ENCODE measurements at places on chromosomes 7 and 10. TPM values are rescaled to one million over a fixed set of nuclear protein-coding genes. Genes with fewer than 3 reads are reported as not detected.

CC2D2B gene
- total RNA-seq, result 0.99 TPM

GIMAP2 gene
- 0.66 TPM for total RNA-seq

CAMK2B gene
- 0.52 TPM for total RNA-seq

FAM25G gene
- not detected for total RNA-seq

OSBPL3 gene
- total RNA-seq, result 8.2 TPM

TOMM7 gene
- 103 TPM for total RNA-seq

TAS2R38 gene
- not detected for total RNA-seq

CHAT gene
- not detected for total RNA-seq

TAS2R3 gene
- total RNA-seq, result not detected

CALY gene
- total RNA-seq, result 1.8 TPM

PODXL gene
- 36.9 TPM for total RNA-seq

CYP2C19 gene
- 0.78 TPM for total RNA-seq

GPR37 gene
- 5.7 TPM for total RNA-seq

TAS2R41 gene
- total RNA-seq, result not detected

AOAH gene
- total RNA-seq, result 6.2 TPM

GRCh38 chr7:145737617-145738016 lies 379.0 kb upstream of the CNTNAP2 start:
- no peak for DNase-seq

GRCh38 chr10:20858292-20859124 lies 38.6 kb downstream of the NEBL start:
- no peak for DNase-seq

DNA sequence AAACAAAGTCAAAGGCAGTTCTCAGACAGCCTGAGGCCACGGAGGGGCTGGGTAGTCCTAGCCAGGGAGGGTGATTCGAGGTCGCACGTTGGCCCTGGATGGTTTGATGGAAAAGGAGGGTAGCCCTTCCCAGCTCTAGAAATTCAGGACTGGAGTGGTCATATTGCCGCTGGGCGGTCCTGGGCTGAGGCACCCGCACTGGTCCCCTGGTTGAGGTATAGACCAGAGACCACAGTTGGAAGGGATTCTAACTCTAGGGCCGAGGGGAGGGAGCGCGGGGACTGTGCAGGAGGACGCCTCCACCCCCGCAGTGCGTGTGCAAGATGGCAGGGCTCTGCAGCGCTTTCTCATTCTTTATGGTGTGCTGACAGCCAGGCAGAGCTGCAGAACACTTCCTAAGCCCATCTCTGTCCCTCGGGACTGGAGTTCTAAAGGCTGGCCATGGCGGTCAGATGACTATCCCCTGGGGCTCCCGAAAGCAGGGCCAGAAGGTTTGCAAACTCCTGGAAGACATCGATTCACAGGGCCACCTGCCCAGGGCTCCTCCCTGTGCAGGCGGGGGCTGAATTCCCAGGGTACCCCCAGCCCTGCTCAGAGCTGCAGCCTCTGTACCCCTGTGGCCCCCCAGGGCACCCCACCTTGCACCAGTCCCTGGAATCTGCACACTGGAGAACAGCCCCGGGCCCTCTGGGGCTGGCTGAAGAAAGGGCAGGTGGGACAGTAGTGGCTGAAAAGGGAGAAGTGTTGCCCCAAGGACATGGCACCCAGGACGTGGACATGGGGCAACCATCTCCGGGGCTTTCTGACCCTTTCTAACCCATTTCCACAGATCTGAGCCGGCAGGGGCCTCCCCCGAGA lies 51.0 kb upstream of the ELN start:
- no peak for DNase-seq

GRCh38 chr7:28625432-28625831 lies 213.1 kb downstream of the CREB5 start:
- no peak for DNase-seq

DNA sequence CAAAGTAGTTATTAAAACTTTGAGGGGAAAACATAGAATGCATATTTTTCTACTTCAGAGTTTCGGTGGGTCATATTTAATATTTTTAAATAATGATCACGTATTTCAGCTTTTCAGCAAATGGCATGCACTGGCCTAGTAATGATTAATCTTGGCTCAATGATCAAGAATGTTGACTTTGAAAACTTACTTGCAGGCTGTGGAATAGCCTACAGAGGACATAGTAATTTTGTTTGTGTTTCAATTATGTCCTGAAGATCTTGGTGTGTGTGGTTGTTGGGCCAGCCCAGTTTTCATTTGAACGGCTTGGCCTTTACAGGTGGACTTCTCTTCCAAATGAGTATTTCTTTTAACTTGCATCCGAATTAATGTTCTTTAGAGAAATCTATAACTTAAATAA lies 35.1 kb downstream of the ADD3 start:
- DNase-seq, result no peak

DNA sequence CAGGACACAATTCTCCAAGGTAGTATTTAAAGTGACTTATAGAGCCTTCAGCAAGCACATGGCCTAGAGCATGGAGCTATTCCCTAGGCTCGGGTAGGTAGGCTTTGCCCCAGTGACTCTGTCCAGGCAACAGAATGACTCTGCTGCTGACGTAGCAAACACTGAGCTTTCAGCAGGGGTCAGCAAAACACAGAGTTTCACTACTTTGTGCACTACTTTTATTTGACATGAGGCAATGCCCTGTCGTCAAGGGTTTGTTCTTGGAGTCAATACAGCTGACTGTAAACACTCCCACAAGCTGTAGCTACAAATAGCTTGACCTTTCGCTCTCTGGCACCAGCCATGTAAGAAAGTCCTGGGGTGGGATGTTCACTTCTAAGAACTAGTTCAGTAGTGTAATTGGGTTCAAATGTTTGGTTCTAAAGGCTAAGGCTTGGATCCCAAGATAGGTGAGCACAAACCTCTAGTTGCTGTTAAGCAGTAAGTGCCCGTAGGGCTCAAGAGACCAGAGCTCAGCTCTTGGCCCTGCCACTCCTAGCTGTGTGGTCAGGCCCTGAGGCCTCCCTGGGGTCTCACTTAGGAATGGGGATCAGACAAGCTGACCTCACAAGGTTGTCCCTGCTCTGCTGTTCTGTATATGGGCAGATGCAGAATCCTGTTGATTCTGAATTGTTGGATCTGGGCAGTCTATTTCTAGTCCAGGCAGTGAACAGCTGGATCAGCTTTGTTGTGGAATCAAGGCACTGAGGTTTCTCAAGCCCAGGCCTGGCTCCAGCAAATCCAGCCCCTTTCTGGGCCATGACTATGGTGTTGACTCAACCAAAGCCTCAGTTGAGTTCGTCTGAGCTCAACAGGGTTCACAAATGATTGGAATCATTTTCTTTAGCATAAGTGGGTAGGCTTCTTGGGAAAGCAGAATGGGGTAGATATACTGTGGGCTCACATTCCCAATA lies 10.7 kb downstream of the NODAL start:
- peak; percentile 41 for DNase-seq

DNA sequence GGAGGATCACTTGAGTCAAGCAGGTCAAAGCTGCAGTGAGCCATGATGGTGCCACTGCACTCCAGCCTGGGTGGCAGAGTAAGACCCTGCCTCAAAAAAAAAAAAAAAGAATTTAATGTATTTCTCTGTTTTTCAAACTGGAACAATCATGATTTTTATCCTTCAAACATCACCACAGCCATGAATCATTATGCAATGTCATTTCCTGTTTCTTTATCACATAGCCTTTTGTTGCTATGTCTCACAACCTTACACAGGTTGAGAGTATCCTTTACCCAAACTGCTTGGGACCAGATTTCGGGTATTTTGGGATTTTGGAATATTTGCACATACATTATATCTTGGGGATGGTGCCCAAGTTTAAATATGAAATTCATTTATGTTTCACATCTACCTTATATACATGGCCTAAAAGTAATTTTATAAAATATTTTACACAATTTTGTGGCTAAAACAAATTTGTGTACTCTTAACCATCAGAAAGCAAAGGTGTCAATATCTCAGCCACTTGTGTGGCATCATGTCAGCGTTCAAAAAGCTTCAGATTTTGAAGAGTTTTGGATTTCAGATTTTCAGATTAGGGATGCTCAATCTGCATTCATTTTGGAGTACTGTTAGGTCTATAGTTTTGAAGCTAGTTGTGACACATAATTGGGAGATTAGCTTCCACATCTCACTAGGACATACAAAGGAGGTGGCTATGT lies 8.2 kb downstream of the NT5C3A start:
- no peak for DNase-seq

GRCh38 chr7:3980300-3980643 lies 679.2 kb downstream of the SDK1 start:
- DNase-seq, result no peak

GRCh38 chr10:97336006-97336405 lies 1.5 kb upstream of the FRAT2 start:
- no peak for DNase-seq

DNA sequence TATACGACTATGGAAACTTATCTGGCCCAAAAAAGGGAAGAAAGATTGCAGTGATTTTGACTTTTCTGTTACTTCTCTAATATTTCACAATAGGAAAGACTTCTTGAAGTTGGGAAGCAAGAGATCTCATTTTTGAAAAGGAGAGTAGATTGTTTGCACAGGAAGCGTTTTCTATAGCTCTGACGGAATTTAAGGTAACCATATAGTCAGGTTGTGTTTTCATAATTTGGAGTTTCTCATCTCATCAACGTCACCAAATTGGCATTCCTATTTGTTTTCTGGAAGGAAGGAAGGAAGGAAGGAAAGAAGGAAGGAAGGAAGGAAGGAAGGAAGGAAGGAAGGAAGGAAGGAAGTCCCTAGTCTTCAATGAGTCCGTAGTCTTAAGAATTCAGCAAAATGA lies 732.0 kb downstream of the XPNPEP1 start:
- no peak for DNase-seq

- DNase-seq, result no peak
Measured at GRCh38 chr7:71783779-71784178, 628.4 kb downstream of the CALN1 start.

DNA sequence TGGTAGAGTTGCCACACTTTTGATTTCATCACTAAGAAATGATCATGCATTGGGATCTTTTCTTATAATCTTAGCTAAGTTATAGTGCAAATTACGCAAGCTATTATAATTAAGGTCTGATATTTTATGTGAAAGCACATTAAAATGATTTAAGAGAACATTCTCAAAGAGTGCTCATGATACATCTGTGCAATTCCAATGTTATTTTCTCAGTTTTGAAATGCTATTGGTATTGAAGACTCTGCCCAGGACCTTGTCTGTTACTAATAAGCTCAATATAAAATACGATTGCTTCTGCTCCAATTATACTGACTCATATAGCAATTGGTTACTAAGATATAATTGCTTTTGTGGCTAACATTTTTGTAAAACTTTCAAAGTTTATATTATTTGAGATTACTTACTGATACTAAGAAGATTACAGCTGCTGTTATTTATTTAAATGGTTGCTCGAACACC lies 180.9 kb downstream of the ADAM12 start:
- DNase-seq, result no peak

- no peak for DNase-seq
Measured at GRCh38 chr7:31602041-31602625, 84.9 kb upstream of the PPP1R17 start.

GRCh38 chr7:110386006-110386405 lies 704.9 kb upstream of the LRRN3 start:
- DNase-seq, result no peak

GRCh38 chr10:93628858-93629257 lies 16.5 kb downstream of the PDE6C start:
- no peak for DNase-seq

DNA sequence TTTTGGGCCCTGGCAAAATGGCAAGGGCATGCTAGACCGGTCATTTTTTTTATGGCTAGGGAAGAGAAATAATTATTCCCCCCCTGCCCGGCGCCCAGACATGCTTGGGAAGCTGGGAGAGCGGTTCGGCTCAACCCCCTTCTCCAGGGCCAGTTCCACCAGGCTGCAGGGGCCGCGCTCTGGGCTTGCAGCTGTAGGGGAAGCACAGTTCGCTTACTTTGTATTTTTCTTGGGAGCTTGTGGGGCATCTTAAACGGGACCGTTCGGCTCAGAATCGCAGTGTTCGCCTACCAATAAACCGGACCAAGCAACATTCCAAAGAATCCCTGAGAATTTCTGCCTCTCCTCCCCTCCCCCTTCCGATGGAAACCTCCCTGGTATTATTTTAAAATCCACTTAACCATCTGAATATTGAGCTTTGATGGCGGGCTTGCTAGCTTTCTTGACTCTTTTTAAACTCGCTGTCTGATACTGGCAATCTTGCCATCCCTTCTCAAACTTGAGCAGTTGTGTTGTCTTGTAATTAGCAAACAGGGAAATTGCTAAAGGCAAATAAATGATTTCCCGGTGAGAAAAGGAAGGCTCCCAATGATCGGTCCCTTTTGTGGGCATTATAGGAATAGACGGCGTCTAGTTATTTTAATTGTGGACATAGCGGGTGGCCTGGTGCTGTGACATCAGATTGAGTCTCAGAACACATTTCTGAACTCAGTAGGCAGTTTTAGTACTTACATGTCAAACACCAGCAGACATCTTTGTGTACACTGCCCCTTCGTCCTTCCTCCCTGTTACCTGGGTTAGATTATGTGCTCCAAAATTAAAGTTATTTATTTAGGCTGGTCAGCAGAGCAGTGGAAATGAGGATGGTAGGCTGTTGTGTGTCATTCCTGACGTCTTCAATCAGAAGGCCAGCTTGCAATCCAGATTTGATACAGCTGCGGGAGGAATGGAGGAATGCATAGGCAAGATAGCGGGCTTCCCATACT lies 3.4 kb downstream of the TCF7L2 start:
- DNase-seq, result peak; percentile 33

DNA sequence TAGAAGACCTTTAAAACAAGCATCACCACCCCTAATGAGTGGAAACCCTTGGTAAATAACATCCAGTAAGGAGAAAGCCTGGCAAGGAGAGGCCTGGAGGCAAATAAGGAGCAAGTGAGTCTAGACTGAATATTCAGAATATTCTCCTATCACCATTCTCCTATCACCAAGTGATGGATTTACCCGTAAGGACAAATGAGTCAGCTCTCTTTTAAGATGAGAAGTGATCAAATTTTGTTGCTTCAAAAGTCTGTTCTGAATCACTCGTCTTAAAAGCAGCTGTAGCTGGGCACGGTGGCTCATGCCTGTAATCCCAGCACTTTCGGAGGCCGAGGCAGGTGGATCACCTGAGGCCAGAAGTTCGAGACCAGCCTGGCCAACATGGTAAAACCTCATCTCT lies 28.4 kb downstream of the KIAA1549 start:
- DNase-seq, result no peak

DNA sequence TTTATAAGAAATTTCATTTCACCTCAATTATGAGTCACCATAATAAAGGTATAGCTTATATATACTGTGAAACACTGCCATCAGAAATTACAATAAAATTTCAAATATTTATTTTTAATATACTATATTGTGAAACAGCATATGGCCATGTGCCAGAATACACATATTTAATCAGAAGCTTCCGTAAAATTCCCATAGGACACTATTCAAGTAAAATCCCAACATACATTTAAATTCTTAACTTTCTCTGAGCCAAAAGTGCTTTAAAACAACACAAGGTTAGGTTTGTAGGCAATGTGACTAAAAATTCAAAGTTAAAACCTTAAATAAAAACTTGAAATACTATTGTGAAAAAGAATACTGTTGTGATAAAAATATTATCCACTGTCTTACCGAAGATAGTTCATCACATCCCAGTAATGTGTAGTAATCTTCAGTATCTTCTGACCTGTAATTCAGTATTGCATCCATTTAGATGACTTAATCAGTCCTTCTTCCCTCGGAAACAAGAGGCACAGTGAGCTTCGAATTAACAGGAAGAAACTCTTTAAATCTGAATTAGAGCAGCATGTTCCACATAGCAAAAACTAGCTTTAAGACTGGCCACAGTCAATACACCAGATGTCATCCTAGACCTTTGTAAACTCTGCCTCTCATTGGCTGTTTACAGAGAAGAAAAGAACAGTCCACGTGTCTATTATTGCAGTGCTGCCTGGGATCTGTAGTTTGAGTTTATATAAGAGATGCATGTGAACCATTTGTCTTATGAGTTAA lies at the start of gene DNAJC12:
Gene DNAJC12 (minus strand): TSS at position 648 of the 774 bp plus-strand sequence. CDS start 177 bp downstream, at position 471.
- peak; percentile 28 for DNase-seq

- no peak for DNase-seq
Measured at GRCh38 chr7:13933091-13933490, 56.4 kb downstream of the ETV1 start.

All from body of pancreas (tissue), 4 donors.